ENCODE measurements at places on chromosomes 6 and 20. TPM values are rescaled to one million over a fixed set of nuclear protein-coding genes. Genes with fewer than 3 reads are reported as not detected.

The PRL gene
- not detected for total RNA-seq

The MAP1LC3A gene
- total RNA-seq: 69.8 TPM

The TRIM31 gene
- not detected for total RNA-seq

The ATP9A gene
- 34.3 TPM for total RNA-seq

The NPEPL1 gene
- 22.9 TPM for total RNA-seq

The CABLES2 gene
- 5.5 TPM for total RNA-seq

The RAET1E gene
- total RNA-seq: not detected

The OLIG3 gene
- total RNA-seq: not detected

The CLDN20 gene
- total RNA-seq: not detected

The KIF25 gene
- not detected for total RNA-seq

The TMEM14A gene
- 34.3 TPM for total RNA-seq

The SLC22A1 gene
- 1.1 TPM for total RNA-seq

The HINT3 gene
- total RNA-seq: 41.4 TPM

The SIGLEC1 gene
- 9.9 TPM for total RNA-seq

The RIN2 gene
- total RNA-seq: 73.7 TPM

The ZNF391 gene
- total RNA-seq: 6.1 TPM

The DSN1 gene
- total RNA-seq: 6.4 TPM

The ANGPT4 gene
- total RNA-seq: under 0.01 TPM
